Psoas muscle (tissue), 8 donors: ENCODE measurements at places on chromosomes 1 and 21. TPM values are rescaled to one million over a fixed set of nuclear protein-coding genes. Genes with fewer than 3 reads are reported as not detected.
A peak's percentile ranks its signal among the peaks of the same experiment; 100 is the strongest.

Gene CD101
- 0.77 TPM for total RNA-seq

Gene RPE65
- total RNA-seq = not detected

Gene ATAD3C
- 0.55 TPM for total RNA-seq

Gene WASF2
- total RNA-seq = 40.6 TPM

Gene NOS1AP
- 0.14 TPM for total RNA-seq

Gene B3GALT5
- 0.30 TPM for total RNA-seq

Gene CACNA1E
- total RNA-seq = not detected

Gene THEMIS2
- total RNA-seq = 5.1 TPM

Gene S100B
- 0.61 TPM for total RNA-seq

- H3K4me3 ChIP-seq = no peak overlapping the region
- H3K4me1 ChIP-seq = peaks cover 19% of the 10 kb centered on the region
- H3K27ac ChIP-seq = no peak overlapping the region
- no peaks in the 10 kb centered on the region for H3K27me3 ChIP-seq
These were observed 24.8 kb upstream of the SELENON start for GRCh38 chr1:25774921-25775771.

DNA sequence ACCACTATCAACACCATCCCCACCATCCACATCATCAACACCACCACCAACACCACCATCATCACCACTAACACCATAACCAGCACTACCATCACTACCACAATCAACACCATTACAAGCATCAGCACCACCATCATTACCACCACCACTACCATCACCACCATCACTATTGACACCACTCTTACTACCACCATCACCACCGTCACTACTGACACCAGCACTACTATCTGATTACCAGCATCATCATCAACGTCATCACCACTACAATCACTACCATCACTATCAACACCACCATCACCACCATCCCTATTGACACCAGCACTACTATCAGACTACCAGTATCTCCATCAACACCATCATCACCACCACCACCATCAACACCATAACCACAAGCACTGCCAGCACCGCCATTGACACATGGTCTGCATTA, 106.1 kb upstream of the RUNX3 start:
- H3K27ac ChIP-seq = no peak overlapping the region
- DNase-seq = no peak
- H3K4me1 ChIP-seq = no peaks in the 10 kb centered on the region
- H3K36me3 ChIP-seq = no peaks in the 10 kb centered on the region
- H3K27me3 ChIP-seq = no peaks in the 10 kb centered on the region

GRCh38 chr1:235307158-235308124, 20.5 kb downstream of the ARID4B start:
- H3K4me1 ChIP-seq = peaks cover 27% of the 10 kb centered on the region
- DNase-seq = no peak
- no peak overlapping the region for H3K27ac ChIP-seq
- no peak overlapping the region for H3K4me3 ChIP-seq
- no peaks in the 10 kb centered on the region for H3K36me3 ChIP-seq
- H3K27me3 ChIP-seq = no peaks in the 10 kb centered on the region

GRCh38 chr1:107829036-107829770, 135.8 kb downstream of the VAV3 start:
- no peaks in the 10 kb centered on the region for H3K4me1 ChIP-seq
- H3K27me3 ChIP-seq = no peaks in the 10 kb centered on the region
- H3K36me3 ChIP-seq = no peaks in the 10 kb centered on the region

DNA sequence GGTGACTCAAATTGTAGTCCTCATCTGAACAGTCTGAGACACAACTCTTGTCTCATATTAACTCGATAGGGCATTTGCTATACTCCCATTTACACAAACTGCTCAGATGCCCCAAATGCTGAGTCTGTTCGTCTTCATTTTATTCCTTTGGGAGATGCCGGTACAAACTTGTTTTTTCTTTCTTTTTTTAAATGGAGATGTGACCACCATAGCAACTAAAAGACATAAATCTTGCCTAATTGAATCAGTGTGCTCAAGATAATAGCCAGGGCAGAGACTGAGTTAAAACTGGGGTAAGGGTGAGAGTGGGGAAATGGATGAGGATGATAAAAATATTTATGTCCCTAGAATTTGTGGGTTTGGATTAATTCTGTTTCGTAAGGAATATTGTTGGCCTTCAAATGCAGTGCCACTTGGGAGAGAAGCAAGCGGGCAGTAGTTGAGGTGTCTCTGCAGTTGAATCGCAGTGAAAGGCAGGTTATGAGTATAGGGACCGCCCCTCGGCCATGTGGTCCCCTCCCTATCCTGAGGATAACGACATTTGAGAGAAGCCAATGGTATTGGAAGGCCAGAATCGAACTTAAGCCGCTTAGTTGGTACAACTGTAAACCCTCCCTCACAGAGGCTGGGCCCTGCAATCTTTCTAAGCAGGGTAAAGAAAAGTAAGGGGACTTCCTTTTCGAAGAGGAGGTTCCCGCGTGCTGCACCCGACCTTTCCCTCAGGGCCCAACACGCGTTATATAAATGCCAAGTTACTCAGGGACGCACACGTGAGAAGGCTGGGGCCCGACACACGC, 859 bp upstream of the LRRC8B start:
- H3K4me1 ChIP-seq = peaks cover 26% of the 10 kb centered on the region
- no peaks in the 10 kb centered on the region for H3K27me3 ChIP-seq
- DNase-seq = peak; percentile 18
- peak overlapping the region; percentile 98 for H3K27ac ChIP-seq

DNA sequence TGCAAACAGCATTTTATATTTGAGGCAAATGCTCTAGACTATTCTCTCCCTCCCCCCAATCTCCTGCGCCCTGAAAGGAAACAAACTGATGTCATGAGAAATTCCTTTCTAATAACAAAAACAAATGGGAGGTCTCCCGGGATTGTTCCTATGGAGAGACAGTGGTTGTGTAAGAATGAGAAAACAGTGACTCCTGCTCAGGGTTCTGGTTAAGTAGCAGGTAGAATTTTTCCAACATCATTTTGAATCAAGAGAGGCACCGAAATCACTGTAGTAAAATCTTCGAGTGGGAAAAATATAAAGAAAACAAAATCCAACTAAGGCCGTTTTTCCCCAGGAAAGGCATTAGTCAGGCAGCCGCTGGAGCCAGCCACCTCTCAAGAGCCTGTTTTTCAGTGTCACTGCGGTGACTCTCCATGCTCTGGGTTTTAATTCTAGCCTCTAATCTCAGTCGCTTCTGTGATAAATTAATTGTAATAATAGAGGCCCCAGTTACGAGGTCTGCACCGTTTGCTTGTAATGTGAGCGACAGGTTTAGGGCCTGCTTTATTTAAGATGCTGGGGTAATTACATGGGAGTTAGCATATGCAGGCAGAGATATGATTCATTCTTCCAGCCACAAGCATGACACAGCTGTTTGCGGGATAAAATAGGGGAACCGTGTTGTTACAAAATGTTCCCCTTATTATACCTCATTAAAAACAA, 80.3 kb downstream of the RNF220 start:
- peak overlapping the region; percentile 52 for H3K27ac ChIP-seq
- H3K4me1 ChIP-seq = peaks cover 9% of the 10 kb centered on the region
- H3K36me3 ChIP-seq = no peaks in the 10 kb centered on the region
- H3K4me3 ChIP-seq = peak overlapping the region; percentile 4

- H3K36me3 ChIP-seq = no peaks in the 10 kb centered on the region
- no peaks in the 10 kb centered on the region for H3K27me3 ChIP-seq
- no peak overlapping the region for H3K4me3 ChIP-seq
These were observed 104.1 kb downstream of the NR5A2 start for GRCh38 chr1:200131551-200132125.

GRCh38 chr1:224851210-224851847, 78.1 kb upstream of the DNAH14 start:
- DNase-seq = peak; percentile 39
- no peaks in the 10 kb centered on the region for H3K4me1 ChIP-seq
- no peaks in the 10 kb centered on the region for H3K27me3 ChIP-seq
- H3K36me3 ChIP-seq = no peaks in the 10 kb centered on the region
- H3K27ac ChIP-seq = no peak overlapping the region

DNA sequence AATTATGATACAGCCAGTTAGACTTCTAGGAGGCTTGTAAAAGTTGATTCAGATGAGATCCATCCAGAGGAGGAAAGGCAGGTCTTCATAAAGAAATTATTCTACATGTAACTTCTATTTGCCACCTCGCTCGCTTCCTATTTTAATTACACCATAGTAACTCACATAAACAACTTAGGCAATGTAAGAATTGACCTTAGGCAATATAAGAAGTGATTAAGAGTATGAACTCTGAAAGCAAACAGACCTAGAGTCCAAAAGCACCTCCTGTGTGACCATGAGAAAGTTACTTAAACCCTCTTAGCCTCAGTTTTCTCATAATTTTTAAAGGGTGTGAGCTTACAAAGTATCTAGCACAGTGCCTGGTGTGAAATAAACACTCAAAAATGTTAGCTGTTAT, 192.7 kb upstream of the NFIA start:
- no peaks in the 10 kb centered on the region for H3K27me3 ChIP-seq
- peaks cover 5% of the 10 kb centered on the region for H3K4me1 ChIP-seq
- no peak for DNase-seq
- no peaks in the 10 kb centered on the region for H3K36me3 ChIP-seq

GRCh38 chr1:46458190-46458589, 31.4 kb upstream of the DMBX1 start:
- no peaks in the 10 kb centered on the region for H3K4me1 ChIP-seq
- DNase-seq = no peak
- no peak overlapping the region for H3K4me3 ChIP-seq
- peaks cover 6% of the 10 kb centered on the region for H3K27me3 ChIP-seq
- no peak overlapping the region for H3K27ac ChIP-seq

GRCh38 chr21:34728479-34728878, 59.7 kb downstream of the CLIC6 start:
- H3K36me3 ChIP-seq = no peaks in the 10 kb centered on the region
- H3K4me1 ChIP-seq = no peaks in the 10 kb centered on the region
- H3K27ac ChIP-seq = no peak overlapping the region
- H3K4me3 ChIP-seq = no peak overlapping the region
- no peaks in the 10 kb centered on the region for H3K27me3 ChIP-seq
- no peak for DNase-seq

GRCh38 chr1:222266223-222267196, 281.4 kb downstream of the HHIPL2 start:
- H3K36me3 ChIP-seq = no peaks in the 10 kb centered on the region
- H3K4me1 ChIP-seq = no peaks in the 10 kb centered on the region
- no peak overlapping the region for H3K27ac ChIP-seq
- H3K27me3 ChIP-seq = no peaks in the 10 kb centered on the region

DNA sequence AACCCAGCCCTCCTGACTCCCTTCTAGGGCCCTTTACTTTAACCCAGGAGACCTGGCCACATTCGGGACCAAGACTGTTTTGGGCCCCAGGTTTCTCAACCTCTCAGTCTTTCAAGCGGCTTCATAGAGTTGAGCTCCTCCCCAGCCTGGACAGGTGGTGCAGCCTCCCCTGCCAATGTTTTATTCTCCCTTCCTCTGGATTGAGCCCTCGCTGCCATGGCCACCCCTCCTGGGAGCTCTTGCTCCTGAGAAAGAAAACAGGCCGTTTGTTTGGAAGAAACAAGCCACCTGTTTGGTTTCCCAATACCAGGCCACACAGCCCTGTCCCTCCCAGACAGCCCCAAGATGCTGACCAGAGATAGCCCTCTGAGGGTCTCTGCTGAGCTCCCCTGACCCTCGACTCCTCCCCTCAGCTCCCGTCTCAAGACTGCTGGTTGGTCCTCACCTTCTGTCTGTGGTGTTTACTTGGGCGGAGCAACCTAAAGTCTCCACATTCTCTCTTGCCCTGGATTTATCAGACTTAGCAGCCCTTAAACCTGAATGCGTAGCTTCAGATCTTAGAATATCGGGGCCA, 3.3 kb downstream of the TMEM51 start:
- no peak for DNase-seq
- H3K4me3 ChIP-seq = peak overlapping the region; percentile 12
- no peak overlapping the region for H3K27ac ChIP-seq
- no peaks in the 10 kb centered on the region for H3K36me3 ChIP-seq
- H3K4me1 ChIP-seq = no peaks in the 10 kb centered on the region

DNA sequence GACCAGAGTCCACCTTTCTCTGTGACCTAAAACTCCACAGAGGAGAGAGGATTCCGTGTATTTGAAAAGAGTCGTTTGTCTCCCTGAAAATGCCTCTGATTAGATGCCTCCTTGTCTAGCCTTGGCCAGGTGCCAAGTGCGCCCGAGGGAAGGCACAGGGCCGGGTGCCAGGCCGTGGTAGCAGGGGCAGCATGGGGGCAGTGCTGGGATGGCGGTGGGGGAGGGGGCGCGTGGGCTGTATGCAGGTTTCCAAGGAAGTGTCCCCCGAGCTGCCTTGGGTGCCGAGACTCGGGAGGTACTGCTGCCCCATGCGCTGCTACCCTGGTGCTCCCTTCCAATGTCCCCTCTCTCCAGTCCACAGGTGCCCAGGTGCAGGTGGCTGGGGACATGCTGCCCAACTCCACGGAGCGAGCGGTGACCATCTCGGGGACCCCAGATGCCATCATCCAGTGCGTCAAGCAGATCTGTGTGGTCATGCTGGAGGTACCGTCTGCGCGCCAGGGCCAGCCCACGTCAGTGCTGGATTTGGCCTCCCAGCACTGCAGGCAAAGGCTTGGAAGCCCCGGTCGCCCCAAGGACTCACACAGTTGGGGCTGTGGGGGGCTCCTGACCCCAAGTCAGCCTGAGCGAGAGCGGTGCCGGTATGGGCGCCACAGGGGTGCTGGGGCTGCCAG, 70.9 kb upstream of the COL6A1 start:
- peak; percentile 15 for DNase-seq

DNA sequence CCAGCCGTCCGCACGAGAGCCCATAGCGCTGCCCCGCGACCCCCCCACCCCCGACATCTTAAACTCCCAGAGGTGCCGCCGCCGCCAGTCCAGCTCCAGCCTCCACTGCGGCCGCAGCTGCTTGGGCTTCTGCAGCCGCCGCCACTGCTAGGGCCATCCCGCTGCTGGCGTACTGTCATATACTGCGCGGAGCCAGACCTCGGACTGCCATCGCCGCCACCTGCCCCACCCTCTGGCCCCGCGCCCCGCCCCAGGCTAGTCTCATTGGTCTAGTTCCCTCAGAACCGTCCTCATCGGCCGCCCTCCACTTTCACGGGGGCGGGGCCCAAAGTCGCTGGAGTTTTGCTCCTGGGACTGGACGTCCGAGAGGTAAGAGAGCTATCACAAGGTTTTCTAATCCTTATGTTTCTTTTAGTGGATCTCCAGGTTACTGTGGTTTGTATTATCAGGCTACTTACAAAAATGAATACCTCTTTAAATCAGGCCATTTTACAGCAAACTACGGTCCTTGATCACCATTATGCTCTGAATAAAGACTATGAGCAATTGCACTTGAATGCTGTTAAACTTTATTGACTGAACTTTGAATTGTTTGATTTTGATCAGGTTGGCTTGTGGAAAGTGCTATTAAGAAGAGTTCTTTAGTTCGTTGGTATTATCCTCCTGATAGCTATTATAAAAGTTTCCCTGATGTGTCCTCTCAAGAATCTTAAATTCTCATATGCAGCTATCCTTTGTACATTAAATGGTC, 2.8 kb upstream of the CD1D start:
- DNase-seq = peak; percentile 96
- H3K27ac ChIP-seq = peak overlapping the region; percentile 56
- H3K4me1 ChIP-seq = peaks cover 14% of the 10 kb centered on the region
- peak overlapping the region; percentile 53 for H3K4me3 ChIP-seq
- no peaks in the 10 kb centered on the region for H3K36me3 ChIP-seq
- H3K27me3 ChIP-seq = peaks cover 14% of the 10 kb centered on the region

GRCh38 chr1:244218220-244218619, 167.1 kb downstream of the ZBTB18 start:
- H3K36me3 ChIP-seq = no peaks in the 10 kb centered on the region
- H3K4me1 ChIP-seq = peaks cover 18% of the 10 kb centered on the region
- no peak overlapping the region for H3K4me3 ChIP-seq
- H3K27ac ChIP-seq = no peak overlapping the region
- no peaks in the 10 kb centered on the region for H3K27me3 ChIP-seq

- no peaks in the 10 kb centered on the region for H3K4me1 ChIP-seq
- no peaks in the 10 kb centered on the region for H3K27me3 ChIP-seq
- H3K4me3 ChIP-seq = no peak overlapping the region
These were observed 21.3 kb downstream of the FASLG start for GRCh38 chr1:172680244-172680643.
